ENCODE measurements at places on chromosomes 16 and 17.

GRCh38 chr16:35296962-35297653 lies 1837.7 kb downstream of the TP53TG3F start:
- no peak for DNase-seq

DNA sequence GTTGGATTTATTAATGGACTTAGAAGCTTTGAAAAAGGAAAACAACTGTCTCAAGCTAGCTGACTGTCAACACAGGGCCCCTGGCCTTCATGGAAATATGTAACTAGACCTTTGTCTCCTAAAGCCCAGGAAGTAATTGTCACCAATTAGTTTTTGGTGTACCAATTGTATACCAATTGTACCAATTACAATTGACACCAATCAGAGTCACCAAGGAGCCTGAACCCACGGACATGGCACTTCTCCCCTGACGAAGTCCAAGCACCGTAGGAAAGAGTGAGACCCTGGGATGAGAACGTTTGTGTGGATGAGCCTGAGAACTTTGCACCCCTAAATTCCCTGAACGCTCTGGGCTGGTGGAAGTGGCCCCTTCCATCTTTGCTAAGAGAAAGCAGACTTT lies 129.0 kb downstream of the ENGASE start:
- no peak for DNase-seq

GRCh38 chr17:18144261-18144660 lies 35.7 kb downstream of the MYO15A start:
- no peak for DNase-seq

DNA sequence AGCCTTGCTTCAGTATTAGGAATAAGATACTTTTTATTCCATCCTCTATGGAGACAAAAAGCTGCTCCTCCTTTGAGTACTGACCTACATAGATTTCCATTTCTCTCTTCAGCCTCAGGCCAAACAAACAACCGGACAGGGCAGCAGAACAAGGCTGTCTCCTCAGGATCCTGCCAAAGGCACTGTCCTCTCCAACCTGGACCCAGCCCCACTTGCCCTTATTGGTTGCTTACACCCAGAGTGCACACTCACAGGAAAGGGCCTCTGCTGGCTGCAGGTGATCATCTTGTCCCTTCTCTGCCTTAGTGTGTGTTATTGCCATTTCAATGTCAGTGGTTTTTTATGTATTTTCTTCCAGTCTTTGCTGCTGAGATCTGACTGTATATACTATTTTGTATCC lies 26.6 kb downstream of the LIG3 start:
- no peak for DNase-seq

DNA sequence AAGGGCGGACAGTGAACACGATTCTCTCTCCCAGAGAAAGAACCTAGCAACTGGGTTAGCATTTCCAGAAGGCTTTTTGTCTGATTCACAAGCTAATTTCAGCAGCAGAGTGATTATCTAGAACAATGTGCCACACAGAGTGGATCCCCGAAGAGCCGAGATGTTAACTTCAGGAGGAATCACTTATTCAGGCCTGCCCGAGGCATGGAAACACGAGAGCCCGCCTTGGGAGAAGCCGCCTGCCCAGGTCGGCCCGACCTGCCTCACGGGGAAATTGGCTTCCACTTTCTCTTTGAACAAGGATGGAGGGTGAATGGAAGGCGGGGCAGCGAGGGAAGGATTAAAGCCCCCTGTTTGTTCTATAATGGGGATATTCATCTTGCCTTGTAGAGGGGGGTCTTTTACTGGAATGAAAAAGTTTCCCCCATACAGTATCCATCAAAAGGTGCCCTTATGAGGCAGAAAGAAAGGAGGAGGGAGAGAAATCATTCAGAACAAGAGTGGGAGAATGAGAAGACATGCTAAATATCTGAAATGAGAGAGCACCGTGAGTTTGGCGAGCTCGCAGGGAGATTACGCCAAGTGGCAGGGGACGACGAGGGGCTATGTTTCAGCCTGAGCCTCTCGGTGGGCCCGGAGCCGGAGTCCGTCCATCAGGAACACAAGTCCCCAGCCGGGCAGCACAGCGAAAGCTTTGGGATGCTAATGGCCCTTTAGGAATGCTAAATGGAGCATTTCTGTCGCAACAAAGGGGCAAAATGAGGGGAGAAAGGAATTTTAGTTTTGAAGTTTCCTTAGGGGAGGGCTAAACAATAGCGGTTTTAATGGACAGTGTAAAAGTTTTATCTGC lies 33.0 kb downstream of the NTN1 start:
- DNase-seq: no peak

GRCh38 chr16:88456356-88457292 lies 3.5 kb downstream of the ZFPM1 start:
- DNase-seq: peak; percentile 40

DNA sequence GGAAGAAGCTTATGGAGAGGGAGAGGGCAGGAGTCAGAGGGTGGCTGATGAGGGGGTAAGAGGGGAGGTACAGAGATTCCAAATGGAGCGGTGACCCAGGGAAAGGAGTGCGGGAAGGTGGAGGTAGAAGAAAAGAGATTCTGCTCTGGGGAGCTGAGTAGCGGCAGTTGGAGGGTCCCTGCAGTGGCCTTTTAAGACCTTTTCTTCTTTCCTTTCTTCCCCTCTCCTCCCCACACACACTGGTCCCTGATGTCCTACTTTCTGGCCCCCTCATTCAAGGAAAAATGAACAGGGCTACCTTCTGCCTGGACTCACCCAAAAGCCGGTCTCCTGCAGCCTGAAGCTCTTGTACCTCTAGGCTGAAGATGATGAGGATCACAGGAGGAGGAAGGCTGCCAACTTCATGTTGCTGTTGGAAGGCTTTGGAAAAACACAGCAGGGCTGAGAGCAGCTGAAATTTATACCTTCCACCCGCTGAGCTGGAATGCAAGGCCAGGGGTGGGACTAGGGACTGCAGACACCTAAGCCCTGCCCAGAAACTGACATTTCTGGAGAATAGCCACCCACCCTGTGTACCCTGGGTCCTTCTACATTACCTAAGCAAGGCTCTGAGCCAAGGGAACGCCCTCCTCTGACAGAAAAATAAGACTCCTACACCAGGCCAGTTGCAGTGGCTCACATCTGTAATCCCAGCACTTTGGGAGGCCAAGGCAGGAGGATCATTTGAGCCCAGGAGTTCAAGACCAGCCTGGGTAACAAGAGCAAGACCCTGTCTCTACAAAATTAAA lies 9.4 kb upstream of the HEATR6 start:
- no peak for DNase-seq

DNA sequence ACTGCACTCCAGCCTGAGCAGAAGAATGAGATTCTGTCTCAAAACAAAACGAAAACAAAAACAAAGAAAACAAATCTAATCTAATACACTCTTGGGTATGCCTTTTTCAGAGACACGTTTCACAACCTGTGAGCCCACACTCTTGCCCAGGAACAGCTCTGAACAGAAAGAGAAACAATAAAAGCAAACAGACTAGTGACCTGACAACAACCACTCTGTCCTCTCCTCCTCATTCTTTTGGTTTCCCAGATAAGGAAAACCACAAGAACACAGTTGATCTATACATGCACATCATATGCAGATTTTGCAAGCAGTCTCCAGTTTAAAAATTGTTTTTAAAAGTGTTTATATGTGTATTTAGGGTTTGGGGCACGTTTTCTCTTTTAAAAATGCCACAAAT lies 1.3 kb downstream of the MKS1 start:
- no peak for DNase-seq

DNA sequence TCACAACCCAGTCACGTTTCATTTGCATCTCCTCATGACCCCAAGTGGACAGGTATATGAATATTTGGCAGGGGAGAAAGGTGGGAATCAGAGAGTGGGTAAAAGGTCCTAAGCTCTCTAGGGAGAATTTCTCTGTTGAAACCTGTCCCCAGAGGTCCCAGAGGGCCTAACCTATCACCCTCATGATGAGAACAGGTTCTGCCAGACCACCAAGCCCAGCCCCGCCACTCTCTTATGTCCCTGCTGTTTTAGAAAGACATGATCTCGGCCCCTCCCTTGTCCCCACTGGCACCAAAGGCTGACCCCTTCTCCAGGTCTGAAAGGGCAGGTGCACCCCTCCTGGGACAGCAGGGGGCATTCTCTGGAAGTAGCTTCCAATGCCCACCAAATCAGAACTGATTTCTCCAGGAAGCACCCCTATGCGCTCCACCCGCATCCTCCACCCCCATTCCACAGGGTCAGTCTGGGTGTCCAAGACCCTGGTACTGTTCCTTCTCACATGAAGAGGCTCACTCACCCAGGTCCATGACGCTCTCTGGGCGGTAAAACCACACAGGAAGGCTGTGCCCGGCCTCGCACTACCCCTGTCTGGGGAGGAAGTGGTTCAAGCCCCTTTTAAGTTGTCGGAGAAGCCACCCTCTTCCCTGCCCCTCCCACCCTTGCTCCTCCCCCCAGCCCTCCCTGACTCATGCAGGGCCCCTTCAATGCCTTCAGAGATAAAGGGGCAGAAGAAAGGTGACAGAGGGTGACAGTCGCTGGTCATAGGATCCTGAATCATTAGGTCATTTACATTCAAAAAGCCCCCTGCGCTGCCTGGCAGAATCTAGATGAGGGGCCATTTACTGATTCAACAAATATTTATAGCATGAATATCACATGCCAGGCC lies at the start of gene CCR7:
Gene CCR7, minus strand, starts transcription at position 590 of the 886 bp plus-strand sequence. Its CDS starts 63 bp downstream, at position 527.
- DNase-seq: peak; percentile 87

GRCh38 chr17:42185621-42185930 lies 324 bp upstream of the HCRT start:
- no peak for DNase-seq

DNA sequence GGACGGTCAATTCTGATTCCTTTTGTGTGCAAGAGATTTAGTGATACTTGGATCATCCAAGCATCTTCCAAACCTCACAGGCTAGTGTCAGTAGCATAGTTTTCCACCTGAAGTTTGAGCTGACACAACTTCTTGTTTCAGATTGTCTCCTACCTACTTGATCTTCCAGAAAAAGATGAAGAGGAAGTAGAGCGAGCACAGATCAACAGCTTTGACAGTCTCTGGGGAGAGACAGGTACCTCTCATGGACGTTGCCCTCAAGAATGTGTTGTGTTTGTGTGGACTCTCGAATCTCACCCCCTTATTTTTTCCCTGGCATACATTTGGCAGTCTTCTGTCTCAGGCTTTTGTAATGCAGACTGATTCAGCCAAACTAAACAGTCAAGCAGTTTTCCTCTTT lies 47.4 kb downstream of the CYB561 start:
- DNase-seq: no peak

GRCh38 chr17:44321246-44322120 lies 3.1 kb downstream of the SLC25A39 start:
- DNase-seq: no peak

DNA sequence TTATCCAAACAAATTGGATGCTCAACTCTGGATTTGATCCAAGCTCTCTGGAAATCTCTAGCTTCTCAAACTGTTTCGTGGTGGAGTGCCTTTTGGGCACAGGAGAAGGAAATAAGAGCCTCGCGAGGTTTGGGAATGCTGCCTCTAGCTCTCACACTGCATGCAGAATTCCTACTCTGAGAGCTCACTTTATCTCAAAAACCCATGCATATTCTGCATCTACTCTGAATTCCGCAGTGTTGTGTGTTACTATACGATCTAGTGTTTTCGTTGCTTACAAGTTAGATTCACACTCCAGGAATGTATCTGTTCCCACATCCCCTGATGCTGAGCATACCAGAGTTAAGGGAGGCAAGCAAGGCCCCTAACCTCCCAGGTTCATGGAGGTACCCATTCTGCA lies 462.7 kb downstream of the WWOX start:
- DNase-seq: no peak

DNA sequence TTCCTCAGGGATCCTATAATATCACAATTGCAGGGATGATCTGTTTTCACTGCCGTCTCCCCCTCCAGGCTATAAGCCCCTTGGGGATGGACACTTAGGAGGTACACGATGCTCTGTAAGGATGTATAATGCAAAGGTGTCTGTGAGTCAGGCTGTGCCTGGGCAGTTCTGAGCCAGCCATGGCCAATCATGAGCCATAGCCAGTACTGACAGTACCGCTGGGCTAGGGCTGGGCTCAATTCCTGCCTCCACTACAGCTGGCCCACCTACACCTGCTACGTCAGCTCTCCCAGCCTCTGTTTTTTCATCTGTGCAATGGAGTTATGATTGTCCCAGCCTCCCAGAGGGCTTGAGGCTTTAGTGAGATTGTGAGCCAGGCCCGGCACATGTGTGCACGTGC lies 2.8 kb upstream of the WNT9B start:
- no peak for DNase-seq

DNA sequence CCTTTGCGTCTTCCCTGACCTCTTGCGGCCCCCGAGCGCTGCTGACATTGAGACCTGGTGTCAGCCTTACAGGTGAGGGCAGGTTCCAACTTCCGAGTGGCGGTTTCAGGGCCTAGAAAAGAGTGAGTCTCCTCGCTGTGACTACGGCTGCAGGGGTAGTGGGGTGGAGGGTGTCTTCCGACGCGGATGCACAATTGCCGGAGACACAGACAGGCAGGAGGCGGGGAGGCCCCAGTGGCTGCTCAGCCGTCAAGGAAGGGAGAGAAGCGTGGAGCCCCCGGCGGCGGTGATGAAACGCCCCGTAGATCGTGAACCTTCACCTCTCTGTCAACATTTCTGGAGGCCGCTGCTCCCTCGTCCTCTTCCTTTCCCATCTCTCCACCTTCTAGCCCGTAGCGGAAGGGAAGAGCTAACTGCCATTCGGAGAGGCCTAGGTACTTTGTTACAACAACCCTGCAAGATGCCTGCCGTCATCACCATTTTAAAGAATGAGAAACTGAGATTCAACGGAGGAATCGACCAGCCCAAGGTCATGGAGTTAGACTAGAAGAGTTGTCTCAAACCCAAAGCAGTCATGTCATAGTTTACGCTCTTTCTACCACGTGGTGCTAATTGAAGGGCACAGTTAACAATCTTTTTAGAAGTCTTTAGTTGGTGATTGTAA lies 485 bp downstream of the DNAJA3 start:
- no peak for DNase-seq

DNA sequence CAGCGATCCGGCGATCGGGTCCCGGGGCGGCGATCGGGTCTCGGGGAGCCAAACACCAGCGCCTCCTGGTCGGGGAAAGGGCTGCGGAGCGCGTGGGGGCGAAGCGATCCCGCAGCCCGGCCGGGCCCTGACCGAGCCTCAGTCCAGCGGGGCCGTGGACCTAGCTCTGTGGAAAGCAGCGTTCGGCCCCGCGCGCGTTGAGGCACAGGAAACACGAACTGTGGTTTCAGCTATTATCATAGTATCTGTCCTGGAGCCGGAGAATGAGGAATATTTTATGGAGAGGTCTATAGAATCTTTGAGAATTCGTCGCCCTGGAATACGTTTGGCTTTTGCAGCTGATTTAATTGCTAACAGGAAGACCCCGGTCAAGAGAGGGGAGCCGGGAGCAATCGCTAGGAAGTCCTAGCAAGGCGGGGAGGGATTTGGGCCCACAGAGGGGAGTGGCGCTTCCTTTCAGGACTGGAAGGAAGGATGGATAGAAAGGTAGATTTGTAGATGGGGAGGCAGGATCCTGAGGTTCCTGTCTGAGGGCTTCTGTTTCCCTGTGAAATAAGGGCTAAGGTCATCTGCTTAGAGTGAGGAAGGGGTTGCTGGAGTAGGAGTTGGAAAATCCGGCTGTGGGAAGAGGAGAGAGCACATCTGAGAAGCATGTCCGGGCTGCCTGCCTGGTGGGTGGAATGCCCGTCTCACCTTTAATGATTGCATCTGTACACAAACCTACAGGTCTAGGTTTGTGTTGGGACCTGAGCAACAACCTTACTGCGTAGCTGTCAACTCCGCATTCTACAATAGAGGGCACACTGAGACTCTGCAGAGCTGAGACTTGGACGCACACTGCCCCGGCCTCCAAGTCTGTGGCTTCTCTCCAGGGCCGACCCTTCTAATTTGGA lies 770 bp downstream of the CCNF start:
- DNase-seq: no peak
